ENCODE measurements at places on chromosomes 7 and 10.

GRCh38 chr10:126006906-126007305 lies 110.5 kb downstream of the FANK1 start:
- DNase-seq = peak; percentile 88

GRCh38 chr10:72272689-72273409 lies 875 bp upstream of the DDIT4 start:
- DNase-seq = peak; percentile 90

GRCh38 chr10:16384021-16384420 lies 52.8 kb upstream of the PTER start:
- no peak for DNase-seq

GRCh38 chr7:144109283-144109682 lies at the start of gene OR2A2:
TSS of gene OR2A2 (plus strand) at chr7:144109583. CDS start at chr7:144109583, 0 bp downstream.
- no peak for DNase-seq

DNA sequence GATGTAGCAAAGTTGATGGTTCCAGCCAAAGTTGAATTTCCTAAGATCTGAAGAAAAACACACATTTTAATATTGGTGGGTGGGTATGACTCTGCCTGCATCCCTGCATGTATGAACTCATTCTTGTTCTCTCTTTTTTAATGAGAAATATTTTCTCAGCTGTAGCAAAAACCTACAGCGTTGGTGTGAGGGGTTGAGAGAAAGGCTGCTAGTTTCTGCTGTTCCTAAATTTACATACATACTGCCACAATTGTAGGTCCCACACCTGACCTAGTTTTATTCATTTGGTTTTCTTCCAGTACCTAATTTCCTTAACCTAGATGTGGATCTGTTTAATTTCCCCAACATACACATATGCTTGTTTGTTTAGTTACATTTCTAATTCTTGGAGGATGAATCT lies 4.6 kb downstream of the AGFG2 start:
- no peak for DNase-seq
